ENCODE measurements at places on chromosomes 1 and 21.

DNA sequence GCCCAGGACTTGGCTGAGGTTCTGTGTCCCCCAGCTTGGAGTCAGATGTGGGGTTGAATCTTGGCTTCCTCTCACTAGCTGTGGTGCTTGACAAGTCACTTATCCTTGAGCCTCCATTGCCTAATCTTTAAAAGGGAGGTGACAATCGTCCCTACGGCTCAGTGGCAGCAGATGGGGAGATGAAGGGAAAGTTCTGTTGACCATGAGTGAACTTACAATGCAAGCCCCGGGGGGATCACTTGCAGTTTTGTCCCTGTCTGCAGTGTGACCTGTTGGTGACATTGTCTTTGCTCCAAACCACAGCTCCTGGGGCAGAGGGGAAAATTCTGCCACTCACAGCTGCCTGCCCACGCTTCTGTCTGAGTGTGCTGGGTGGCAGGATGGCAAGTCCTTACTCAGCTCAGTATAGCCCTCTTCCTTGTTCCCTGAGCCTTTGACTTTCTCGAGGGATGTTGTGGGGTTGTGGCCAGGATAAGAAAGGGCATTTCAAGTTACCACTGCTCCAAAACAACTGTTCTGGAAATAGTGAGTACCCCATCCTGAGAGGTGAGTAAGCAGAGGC, 1.7 kb downstream of the PCSK9 start:
- DNase-seq: no peak

DNA sequence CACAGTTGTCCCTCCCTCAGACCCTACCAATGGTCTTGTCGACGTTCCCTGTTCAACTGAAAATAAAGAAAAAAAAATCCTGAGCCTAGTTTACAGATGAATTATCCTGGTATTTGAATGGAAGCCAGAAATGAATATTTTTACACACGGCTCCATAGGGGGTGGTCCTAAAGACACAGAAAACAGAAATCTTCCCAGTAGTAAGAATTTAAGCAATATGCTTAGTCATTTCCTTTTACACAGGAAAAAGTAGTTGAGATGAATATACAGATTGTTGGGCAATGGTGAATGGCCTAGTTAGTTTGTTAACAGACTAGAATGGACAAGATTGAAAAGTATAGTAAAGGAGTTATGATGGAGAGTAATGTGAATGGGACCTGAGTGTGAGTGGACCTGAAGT, 67.4 kb downstream of the RGS18 start:
- no peak for DNase-seq

GRCh38 chr1:64570267-64570855, 100.4 kb downstream of the CACHD1 start:
- no peak for DNase-seq

DNA sequence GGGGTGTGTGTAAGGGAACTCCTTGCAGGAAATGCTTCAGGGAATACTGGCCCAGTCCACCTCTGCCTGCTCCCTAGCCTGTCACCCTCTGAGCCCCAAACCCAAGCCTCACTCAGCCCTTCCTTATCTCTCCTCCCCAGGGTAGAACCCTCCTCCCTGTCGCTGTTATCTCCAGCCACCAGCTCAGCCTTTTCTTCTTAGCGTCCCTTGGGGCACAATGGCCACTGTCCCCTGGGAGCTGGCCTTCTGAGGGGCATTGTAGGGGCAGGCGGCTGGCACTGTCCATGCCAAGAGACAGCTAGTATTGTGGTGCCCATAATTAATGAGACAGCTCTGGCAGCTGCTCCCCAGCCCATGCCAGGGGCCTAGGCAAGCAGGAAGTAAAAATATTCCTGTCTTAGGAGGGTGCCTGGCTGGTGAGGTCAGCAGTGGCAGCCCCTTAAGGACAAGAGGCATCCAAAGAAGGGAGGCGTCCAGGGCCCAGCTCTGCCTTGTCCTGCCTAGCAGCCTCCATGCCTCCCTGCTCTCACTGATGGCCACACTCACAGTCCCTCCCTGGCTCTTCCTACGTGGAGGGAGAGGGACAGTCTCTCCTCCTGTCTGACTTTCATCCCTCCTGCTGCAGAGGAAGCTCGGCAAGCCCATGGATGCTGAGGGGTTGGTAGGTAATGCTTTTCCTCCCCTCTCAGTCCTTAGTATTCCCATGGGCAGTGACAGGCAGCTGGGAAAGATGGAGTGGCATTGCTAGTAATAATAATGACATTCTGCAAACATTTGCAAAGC, 37.5 kb downstream of the KCNQ4 start:
- DNase-seq: no peak

DNA sequence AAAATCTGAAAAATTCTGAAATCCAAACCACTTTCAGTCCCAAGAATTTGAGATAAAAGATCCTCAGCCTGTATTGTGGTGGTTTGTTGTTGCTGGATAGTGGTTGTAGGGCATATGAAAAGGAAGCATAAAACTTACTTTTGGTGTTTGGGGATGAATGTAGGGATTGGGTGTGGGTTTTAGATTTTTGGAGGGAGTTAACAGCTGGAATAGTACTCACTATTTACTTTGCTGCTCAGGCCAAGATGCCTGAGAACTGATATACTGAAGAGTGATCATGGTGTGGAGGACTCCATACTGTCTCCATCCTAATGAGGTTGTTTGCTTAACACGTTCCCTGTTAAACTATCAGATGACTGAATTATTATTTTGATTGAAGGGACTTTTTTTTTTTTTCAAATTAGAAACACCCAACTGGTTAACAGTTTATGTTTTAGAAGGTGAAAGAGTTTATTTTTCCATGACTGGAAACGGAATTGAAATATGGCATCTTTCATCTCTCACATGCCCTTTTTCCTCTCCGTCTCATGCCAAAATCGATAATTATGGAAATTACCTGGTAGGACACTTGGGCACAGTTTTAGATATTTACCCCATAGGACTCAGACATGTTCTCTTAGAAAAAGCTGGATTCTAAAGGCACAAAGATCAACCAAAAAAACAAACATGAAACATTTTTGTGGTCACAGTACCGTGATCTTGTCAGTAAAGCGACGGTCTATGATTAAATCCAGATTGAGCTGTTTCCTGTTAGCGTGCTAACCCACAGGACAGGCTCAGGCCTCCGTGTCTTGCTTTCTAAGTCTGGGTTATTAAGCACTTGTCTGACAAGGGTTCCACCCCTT, 37.3 kb downstream of the RGL1 start:
- no peak for DNase-seq

- DNase-seq: no peak
Observed at GRCh38 chr1:182617014-182617429, 12.8 kb upstream of the RGS16 start.

GRCh38 chr1:244239261-244239770, 188.2 kb downstream of the ZBTB18 start:
- no peak for DNase-seq

- no peak for DNase-seq
Observed at GRCh38 chr1:226966683-226967082, 26.6 kb downstream of the COQ8A start.

DNA sequence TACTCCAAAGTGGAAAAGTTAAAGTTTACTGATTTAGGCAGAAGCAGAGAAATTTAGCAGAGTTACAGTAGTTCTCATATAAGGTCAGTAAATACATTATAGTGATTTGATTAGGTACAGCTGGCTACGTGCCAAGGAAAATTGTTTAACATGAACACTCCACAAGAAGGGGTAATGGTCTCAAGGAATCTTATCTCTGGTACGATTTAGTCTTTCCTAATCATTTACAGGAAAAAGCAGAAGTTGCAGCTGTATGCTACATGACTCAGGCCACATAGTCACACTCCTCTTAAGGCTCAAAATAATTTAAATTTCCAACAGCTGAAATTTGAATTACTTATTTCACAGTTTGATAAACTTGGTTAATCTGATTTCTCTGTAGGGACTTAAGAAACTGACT, 36.9 kb upstream of the OR2B11 start:
- DNase-seq: no peak

- no peak for DNase-seq
Observed at GRCh38 chr1:227399152-227399730, 80.9 kb upstream of the CDC42BPA start.

DNA sequence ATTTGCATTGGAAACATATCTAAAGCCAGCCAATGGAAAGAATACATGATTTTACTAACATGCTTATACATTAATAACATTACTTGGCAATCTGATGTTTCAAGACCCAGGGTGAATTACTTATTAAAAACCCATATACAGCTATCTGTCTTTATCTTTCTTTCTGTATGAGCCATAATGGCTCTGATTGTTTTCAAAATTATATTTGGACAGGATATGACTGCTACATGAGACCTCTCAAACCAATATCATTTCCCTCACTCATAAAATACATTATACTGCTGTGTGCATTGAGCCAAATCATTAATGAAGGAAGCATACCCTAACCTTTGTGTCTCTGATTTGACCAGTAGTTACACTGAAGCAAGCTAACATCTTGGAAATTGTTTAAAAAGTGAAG, 205.9 kb upstream of the DPYD start:
- DNase-seq: no peak

DNA sequence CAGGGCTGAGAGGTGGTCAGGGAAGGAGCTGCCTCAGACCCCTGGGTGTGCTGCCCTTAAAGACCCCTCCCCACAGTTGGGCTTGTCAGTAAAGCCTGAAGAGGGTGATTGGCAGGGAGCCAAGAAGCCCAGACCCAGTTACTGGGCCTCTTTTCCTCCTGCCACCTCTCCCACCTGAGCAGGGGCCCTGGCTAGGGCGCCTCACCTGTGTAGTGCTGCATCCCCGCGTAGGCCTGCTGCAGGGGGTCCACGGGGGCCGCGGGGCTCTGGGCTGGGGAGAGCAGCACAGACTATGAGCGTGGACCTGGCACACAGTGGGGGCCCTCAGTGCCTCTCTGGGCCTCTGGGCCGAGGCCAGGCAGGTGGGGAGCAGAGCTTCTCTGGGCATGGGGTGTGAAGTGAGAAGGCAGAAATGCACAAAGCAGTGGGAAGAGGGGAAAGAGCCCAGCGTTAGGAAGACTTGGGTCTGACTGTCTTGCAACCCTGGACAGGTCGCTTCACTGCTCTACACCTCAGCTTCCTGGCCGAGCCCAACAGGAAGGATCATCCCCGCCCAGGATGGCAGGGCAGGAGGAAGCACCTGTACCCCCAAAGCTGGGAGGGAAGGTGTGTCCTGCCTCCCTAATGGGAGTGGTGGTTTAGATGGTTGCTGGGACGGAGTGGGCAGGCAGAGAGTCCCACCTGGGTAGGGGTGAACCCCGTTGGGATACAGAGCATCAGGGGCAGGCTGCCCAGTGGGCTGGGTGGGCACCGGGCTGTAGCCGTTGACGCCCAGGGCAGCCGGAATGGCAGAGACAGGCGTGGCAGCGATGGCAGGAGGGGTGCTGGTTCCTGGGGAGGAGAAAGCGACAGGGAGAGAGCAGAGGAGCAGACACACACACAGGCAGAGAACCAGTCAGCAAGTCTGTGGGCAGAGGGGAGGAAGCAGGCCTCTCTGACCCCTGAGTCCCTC, 9.9 kb downstream of the CELF3 start:
- DNase-seq: no peak

DNA sequence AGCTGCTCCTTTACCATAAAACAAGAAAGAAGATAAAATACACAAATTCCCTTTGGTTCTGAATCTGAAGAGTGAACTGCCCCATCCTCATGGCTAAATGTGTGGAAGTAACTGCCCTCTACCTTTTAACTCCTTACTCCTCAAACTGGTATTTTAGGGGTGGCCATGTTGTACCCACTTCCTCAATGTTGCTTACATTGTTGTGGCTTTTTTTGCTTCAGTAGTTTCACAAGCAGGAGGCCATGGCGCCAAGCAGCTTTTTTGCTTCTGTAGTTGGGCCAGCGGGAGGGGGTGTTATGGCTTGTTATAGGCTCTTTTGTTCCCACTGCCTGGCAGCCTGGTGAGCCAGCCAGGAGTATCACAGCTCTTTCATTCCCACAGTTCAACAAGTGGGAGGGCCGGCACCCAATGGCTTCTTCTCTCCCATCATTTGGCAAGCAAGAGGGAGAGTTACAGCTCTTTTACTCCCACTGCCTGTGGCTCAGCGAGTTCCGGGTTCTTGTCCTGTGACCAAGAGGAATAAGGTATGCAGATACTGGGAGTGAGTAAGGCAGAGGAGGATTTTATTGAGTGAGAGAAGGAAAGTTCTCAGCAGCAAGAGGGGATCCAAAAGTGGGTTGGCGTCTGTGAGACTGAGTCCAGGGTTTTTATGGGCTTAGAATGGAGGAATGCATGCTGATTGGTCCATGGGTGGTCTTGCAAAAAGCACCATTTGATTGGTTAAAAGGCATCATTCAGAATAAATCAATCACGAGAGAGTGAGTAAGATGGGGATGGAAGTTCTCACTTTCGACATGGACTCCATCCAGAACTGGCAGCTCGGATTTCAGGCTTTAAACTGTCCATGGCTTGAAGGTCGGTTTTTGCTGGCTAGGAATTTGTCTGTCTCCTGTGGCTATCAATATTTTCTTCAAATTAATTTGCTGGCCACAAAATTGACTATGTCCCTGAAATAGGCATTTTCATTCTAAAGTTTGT, 429.6 kb downstream of the HLX start:
- DNase-seq: no peak

DNA sequence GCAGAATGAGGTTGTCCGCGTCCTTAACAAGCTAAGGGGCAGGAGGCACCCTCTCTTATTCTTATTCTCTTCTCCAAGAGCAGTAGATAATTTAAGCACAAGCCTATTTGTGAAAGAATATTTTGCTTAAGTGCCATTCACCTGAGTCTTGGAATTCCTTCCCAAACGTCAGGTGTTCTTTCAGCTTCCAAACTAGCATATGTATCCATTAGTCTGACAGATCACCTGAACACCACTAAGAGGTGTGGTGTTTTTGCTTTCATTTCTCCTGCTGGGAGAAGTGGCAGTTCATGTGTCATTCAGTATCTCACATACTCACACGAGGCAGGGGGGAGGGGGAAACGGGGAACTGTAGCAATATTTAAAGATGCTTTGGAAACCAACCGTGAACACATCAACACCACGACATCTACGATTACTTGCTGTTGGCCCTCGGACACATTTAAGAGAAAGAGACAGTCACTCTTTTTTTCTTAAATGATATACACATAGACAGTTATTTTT, 45.5 kb upstream of the RBM15 start:
- no peak for DNase-seq

DNA sequence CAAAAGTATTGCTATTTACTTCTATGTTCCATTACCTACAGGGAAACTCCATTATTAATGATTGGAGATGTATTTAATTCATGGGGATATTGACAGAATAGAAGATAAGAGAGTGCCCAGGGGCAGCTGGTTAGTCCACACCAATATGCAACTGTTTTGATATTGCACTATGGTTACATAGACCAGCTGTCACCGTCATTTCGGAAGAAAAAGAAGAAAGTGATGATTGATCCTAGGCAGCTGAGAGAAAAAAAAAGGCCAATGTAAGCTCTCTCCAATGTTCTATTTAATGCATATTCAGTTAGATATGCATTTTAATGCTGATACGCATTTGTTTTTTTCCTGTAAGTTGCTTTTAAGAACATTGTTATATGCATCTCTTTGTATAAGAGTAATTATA, 1367.2 kb downstream of the KCNT2 start:
- no peak for DNase-seq

- DNase-seq: no peak
Observed at GRCh38 chr21:31682620-31683019, 23.1 kb downstream of the SOD1 start.

- no peak for DNase-seq
Observed at GRCh38 chr1:90778486-90778885, 61.4 kb upstream of the BARHL2 start.

Measured in stimulated activated CD8-positive, alpha-beta memory T cell treated with anti-CD3 and anti-CD28 coated beads, Interleukin-15, amount 100 ng/mL, for 1 hour (primary cell).